ENCODE measurements at places on chromosomes 16 and 17. TPM values are rescaled to one million over a fixed set of nuclear protein-coding genes. Genes with fewer than 3 reads are reported as not detected.

The CCL16 gene
- total RNA-seq = not detected

The CCL17 gene
- total RNA-seq = not detected

DNA sequence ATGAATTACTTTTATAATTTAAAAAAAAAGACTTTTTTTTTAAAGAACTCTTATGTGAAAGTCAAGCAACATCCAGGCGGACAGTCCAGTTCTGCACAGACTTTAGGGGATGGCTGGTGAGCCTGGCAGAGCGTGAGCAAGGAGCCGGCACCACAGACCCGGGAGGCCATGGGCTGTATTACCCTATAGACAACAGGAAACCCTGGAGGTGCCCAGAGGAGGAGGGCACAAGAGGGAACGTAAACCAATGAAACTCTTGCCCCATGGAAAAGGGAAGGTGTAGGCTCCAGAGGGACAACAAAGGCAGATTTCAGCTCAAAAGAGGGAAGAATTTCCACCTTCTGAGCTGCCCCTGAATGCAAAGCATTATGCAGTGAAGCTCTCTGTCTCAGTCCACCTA, 25.5 kb upstream of the RPH3AL start:
- H3K27ac ChIP-seq = no peak overlapping the region
- H3K4me1 ChIP-seq = peaks cover 4% of the 10 kb centered on the region

DNA sequence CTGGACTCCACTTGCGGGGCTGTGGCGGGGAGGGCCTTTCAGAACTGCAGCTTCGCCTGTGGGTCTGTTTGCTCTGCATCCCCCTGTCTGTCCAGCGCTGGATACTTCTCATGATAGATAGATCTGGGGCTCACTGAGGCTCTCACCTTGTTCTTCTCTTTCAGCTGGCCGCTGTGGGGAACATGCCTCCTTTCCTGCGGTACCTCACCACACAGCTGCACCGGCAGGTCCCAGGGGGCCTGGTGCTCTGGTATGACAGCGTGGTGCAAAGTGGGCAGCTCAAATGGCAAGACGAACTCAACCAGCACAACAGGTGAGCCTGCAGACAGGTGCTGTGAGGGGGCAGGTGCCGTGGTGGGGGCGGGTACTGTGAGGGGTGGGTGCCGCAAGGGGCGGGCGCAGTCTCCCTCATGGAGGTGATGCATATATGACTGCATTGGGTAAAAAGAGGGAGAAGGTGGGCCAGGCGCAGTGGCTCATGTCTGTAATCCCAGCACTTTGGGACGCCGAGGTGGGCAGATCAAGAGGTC, 6.2 kb downstream of the ENGASE start:
- peaks cover 32% of the 10 kb centered on the region for H3K36me3 ChIP-seq
- DNase-seq = no peak
- H3K27me3 ChIP-seq = no peaks in the 10 kb centered on the region
- no peak overlapping the region for H3K27ac ChIP-seq
- peaks cover 8% of the 10 kb centered on the region for H3K4me1 ChIP-seq
- H3K4me3 ChIP-seq = no peak overlapping the region

The SLC6A4 gene
- total RNA-seq = not detected

Data from PC-3 (cell line).